ENCODE measurements at places on chromosomes 4 and X.

- no peak overlapping the region for H3K4me3 ChIP-seq
- H3K4me1 ChIP-seq = no peaks in the 10 kb centered on the region
- H3K36me3 ChIP-seq = no peaks in the 10 kb centered on the region
- no peaks in the 10 kb centered on the region for H3K27me3 ChIP-seq
- no peak for DNase-seq
Observed at GRCh38 chr4:123709336-123709735, 312.7 kb downstream of the SPRY1 start.

GRCh38 chr4:127648061-127648460 lies 15.3 kb downstream of the INTU start:
- no peak overlapping the region for H3K27ac ChIP-seq
- DNase-seq = no peak
- no peaks in the 10 kb centered on the region for H3K27me3 ChIP-seq
- H3K4me3 ChIP-seq = no peak overlapping the region
- no peaks in the 10 kb centered on the region for H3K36me3 ChIP-seq

DNA sequence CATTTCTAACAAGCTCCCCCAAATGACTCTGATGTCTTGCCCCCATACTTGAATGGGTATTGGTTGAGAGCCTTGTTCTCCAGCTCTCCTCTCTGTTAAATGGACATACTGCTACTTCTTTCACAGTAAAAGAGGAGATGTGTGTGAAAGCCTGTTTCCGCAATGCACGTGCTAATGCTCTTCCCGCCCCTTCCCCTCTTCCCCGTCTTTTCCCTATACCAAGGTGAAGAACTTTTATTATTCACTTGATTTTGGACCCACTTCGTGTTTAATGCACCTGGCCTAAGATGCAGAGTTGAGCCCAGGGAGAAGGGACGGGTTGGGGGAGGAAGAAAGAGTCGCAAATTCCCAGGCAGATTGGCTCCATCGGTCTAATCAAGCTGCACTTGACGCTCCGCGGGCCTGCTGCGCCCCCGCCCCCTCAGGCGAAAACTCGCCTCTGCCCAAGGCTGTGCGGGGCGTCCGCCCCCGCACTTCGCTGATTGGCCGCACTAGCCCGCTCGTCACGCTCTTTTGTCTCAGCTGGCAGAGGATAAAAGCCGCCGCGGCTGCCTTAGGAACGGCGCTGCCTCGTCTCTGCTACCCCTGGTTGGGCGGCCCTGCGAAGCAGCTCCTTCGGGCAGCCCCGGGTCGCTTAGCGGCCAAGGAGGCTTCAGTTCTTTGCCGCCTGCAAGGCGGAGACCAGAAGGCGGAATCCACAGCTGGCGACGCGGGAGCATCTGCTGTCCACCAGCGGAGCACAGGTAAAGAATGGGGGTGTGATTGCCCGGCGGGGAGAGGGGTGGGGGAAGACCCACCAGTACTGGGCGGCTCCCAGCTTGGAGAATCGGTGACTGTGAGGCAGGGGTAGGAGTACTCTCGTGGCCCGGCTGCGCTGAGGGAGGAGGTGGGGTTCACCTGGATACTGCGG lies at the start of gene ZCCHC12:
TSS of gene ZCCHC12 (plus strand) at position 562 of the 910 bp plus-strand sequence. CDS start 1,421 bp downstream, outside the sequence.
- DNase-seq = no peak
- H3K4me1 ChIP-seq = peaks cover 24% of the 10 kb centered on the region
- no peaks in the 10 kb centered on the region for H3K36me3 ChIP-seq

GRCh38 chr4:8891255-8891645 lies 19.6 kb upstream of the HMX1 start:
- no peak overlapping the region for H3K4me3 ChIP-seq
- no peaks in the 10 kb centered on the region for H3K36me3 ChIP-seq
- H3K4me1 ChIP-seq = peaks cover 16% of the 10 kb centered on the region
- H3K27ac ChIP-seq = no peak overlapping the region

GRCh38 chr4:111698361-111698760 lies 446.9 kb upstream of the FAM241A start:
- H3K4me1 ChIP-seq = no peaks in the 10 kb centered on the region
- no peaks in the 10 kb centered on the region for H3K36me3 ChIP-seq
- no peak overlapping the region for H3K27ac ChIP-seq

DNA sequence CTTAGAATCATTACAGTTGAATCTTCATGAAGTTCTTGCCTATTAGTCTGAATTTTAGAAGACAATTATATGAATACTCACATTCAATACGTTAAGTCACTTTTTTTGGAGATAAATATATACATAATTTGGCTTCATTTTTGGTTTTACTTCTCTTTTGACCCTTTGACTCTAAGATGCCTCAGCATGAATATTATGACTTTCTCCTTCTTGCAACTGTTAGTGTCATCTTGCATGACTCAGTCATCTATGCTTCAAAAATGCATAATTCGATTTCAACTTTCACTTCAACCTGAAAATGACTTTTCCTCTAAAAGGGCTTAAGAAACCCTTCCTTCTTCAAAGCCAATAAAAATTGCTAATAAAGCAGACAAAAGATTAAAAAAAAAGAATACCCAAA lies 1427.5 kb downstream of the ADGRL3 start:
- H3K4me1 ChIP-seq = no peaks in the 10 kb centered on the region
- no peak overlapping the region for H3K27ac ChIP-seq
- no peak overlapping the region for H3K4me3 ChIP-seq
- H3K27me3 ChIP-seq = no peaks in the 10 kb centered on the region
- no peaks in the 10 kb centered on the region for H3K36me3 ChIP-seq

DNA sequence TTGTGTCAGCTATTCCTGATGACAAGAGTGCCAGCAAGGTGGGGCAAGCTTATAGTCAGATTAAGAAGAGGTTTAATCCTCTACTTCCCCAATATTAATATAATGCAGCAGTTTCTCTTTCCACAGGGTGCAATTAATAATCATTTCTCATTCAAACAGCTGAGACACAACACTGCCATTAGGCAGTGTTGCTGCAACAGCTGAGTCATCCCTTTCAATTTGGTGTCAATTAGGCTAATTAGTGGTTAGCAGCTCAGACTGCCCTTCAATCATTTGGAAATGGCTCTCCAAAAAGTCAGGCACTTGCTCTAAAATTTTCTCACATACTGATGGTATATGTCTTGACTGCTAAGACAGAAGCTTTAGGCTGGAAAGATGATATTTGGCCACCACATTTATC lies 265.7 kb upstream of the FAM241A start:
- H3K27ac ChIP-seq = no peak overlapping the region
- H3K27me3 ChIP-seq = no peaks in the 10 kb centered on the region
- H3K36me3 ChIP-seq = no peaks in the 10 kb centered on the region
- no peak overlapping the region for H3K4me3 ChIP-seq
- no peaks in the 10 kb centered on the region for H3K4me1 ChIP-seq

- peaks cover 22% of the 10 kb centered on the region for H3K36me3 ChIP-seq
- no peak overlapping the region for H3K4me3 ChIP-seq
- no peak overlapping the region for H3K27ac ChIP-seq
Observed at GRCh38 chr4:24862073-24862751, 50.6 kb downstream of the CCDC149 start.

DNA sequence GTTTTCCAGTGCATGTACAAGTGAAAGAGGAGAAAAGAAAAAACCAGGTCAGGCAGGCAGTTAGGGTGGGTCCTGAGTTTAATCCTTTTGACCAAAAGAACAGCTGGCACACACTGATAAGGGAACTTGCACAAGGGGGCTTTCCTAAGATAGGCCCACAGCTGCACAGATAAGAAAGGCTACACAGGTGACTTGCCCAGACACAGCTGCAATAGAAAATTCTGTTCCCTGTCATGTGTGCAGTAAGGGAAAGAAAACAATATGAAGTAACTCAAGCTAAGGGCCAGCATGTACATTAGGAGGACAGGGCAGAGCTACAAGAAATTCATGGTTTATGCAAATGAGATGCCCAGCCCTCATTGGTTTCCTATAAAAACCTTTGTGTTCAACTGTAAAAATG lies 32.9 kb downstream of the LUZP4 start:
- no peak for DNase-seq
- H3K27ac ChIP-seq = no peak overlapping the region
- H3K4me3 ChIP-seq = no peak overlapping the region
- H3K36me3 ChIP-seq = no peaks in the 10 kb centered on the region

GRCh38 chr4:89519771-89520320 lies 212.2 kb upstream of the GPRIN3 start:
- H3K4me3 ChIP-seq = no peak overlapping the region
- no peaks in the 10 kb centered on the region for H3K4me1 ChIP-seq
- no peak overlapping the region for H3K27ac ChIP-seq
- DNase-seq = no peak

GRCh38 chr4:110484767-110485166 lies 8.8 kb downstream of the ENPEP start:
- H3K4me1 ChIP-seq = no peaks in the 10 kb centered on the region
- H3K4me3 ChIP-seq = no peak overlapping the region
- no peaks in the 10 kb centered on the region for H3K36me3 ChIP-seq
- no peaks in the 10 kb centered on the region for H3K27me3 ChIP-seq
- DNase-seq = no peak
- H3K27ac ChIP-seq = no peak overlapping the region

DNA sequence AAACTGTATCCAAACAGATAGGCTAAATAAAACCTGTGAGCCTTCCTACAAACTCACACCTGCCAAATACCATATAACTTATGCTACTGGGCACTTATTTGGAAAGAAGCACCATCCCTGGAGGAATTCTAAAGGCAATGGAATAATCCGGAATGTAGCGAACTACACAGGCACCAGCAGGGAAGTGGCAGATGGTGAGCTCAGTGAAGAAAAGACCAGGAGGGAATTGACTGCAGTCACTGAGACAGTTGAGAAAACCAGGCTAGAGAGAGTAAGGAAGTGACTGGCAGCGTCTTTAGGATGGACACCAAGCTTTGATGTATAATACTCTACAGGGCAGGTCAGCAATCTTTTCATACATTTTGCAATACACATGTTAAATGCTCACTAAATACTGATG lies 16.3 kb downstream of the NDNF start:
- H3K27me3 ChIP-seq = no peaks in the 10 kb centered on the region
- H3K27ac ChIP-seq = no peak overlapping the region
- H3K4me1 ChIP-seq = no peaks in the 10 kb centered on the region
- DNase-seq = no peak

DNA sequence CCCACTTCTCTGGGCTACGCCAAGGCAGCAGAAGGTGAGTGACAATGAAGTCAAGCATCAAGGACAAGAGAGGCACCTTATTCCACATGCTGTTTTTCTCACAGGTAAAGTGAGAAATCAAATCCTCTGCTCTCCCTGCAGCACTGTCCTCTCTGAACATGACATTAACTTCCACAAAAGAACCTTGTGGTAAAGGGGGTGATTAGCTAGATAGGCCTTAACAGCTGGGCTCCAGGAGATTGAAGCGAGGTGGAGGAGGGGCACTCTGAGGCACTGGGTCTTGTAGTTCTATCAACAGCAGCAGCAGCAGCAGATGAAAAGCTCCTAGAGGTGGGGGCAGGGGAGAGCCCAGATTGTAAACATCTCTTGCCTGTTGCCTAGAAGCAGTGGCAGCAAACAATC lies 96.8 kb upstream of the CXXC4 start:
- no peaks in the 10 kb centered on the region for H3K4me1 ChIP-seq
- no peak overlapping the region for H3K4me3 ChIP-seq
- no peak for DNase-seq
- H3K36me3 ChIP-seq = no peaks in the 10 kb centered on the region
- H3K27ac ChIP-seq = no peak overlapping the region

DNA sequence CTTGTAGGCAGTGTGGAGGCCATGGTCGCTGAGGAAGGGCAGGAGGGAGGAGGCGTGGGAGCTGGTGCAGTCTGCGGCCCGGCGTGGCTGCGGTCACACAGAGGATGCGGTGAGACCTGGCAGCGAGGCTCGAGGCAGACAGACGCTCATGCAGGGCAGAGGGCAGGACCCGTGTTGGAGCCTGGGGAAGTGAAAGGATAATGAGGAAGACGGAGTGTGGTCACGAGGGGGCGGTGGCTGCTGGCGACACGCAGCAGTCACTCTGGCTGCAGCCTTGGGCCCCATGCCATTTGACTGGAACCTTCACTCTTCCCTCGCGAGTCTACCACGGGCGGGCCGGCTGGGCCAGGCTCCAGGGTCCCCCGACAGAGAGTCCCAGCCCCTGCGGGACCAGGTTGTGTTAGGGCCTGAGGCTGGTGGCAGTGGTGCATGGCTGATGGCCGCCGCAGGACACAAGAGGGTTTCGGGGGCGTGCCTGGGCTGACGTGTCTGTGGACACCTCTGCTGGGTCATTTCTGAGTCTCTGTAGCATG lies 68.8 kb upstream of the HGFAC start:
- H3K4me1 ChIP-seq = peaks cover 12% of the 10 kb centered on the region
- H3K27ac ChIP-seq = no peak overlapping the region
- no peaks in the 10 kb centered on the region for H3K36me3 ChIP-seq
- peak; percentile 77 for DNase-seq

DNA sequence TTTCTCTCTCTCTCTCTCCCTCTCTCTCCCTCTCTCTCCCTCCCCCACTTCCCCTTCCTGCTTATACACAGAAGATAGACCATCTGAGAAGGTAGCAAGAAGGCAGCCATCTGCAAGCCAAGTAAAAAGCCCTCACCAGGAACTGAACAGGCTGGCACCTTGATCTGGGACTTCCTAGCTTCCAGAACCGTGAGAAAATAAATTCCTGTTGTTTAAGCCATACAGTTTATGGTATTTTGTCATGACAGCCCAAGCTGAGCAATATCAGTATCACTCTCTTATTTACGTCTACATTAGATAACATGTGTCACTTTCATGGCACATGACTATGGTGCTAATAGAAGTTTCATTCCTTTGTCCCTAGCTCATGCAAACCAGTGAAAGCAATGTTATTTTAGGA lies 581.1 kb downstream of the INPP4B start:
- no peak for DNase-seq
- peaks cover 4% of the 10 kb centered on the region for H3K4me1 ChIP-seq
- peak overlapping the region; percentile 67 for H3K27ac ChIP-seq

DNA sequence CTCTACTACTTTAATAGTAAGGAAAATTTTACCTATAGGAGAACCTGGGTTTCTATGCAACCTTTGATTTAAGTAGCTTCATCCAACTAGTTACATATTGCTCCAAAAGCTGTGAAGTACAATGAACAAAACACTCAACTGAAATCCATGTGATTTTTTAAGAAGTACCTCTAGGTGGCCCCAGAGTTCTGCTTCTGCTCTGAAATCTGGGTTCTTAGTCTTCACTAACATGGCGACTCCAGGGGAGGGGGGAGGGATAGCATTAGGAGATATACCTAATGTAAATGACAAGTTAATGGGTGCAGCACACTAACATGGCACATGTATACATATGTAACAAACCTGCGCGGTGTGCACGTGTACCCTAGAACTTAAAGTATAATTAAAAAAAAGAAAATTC lies 73.4 kb upstream of the MAGEB2 start:
- no peak for DNase-seq
- H3K36me3 ChIP-seq = no peaks in the 10 kb centered on the region
- H3K27me3 ChIP-seq = no peaks in the 10 kb centered on the region
- H3K4me3 ChIP-seq = no peak overlapping the region

DNA sequence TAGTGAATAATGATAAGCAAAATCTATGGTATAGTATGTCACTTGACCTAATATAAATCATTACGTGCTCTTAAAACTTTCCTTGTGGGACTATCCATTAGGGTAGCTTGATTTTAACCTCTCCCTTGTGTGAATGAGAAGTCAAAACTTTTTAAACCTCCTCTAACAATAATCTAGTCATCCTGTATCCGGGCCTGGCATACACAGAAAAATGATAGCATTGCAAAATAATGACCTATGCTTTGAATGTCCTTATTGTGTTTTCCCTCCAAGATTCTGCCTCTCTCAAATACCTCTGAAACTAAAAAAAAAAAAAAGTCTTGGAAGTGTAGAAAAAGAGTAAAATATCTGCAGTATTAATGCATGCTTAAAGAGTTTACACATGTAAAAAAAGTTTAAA lies 250.0 kb upstream of the NDST3 start:
- no peaks in the 10 kb centered on the region for H3K27me3 ChIP-seq
- H3K4me1 ChIP-seq = no peaks in the 10 kb centered on the region
- H3K36me3 ChIP-seq = no peaks in the 10 kb centered on the region
- no peak overlapping the region for H3K27ac ChIP-seq
- DNase-seq = no peak

- no peak overlapping the region for H3K27ac ChIP-seq
- no peaks in the 10 kb centered on the region for H3K4me1 ChIP-seq
- no peaks in the 10 kb centered on the region for H3K27me3 ChIP-seq
- H3K36me3 ChIP-seq = no peaks in the 10 kb centered on the region
- no peak overlapping the region for H3K4me3 ChIP-seq
Observed at GRCh38 chr4:21577056-21577455, 371.5 kb downstream of the KCNIP4 start.

All from tibial artery (tissue), 4 donors.